Activated CD4-positive, alpha-beta T cell treated with anti-CD3 and anti-CD28 coated beads, Interleukin-2, amount 10 ng/mL, durations not matched to agents 7 days and 5 days (primary cell): ENCODE measurements at places on chromosomes 7 and 10.

- H3K36me3 ChIP-seq = peaks cover 11% of the 10 kb centered on the region
- H3K27ac ChIP-seq = peak overlapping the region; percentile 95
- DNase-seq = peak; percentile 79
- H3K4me3 ChIP-seq = peak overlapping the region; percentile 74
- no peaks in the 10 kb centered on the region for H3K27me3 ChIP-seq
- H3K4me1 ChIP-seq = peaks cover 69% of the 10 kb centered on the region
Measured at GRCh38 chr10:8137272-8137681, 82.8 kb downstream of the GATA3 start.

DNA sequence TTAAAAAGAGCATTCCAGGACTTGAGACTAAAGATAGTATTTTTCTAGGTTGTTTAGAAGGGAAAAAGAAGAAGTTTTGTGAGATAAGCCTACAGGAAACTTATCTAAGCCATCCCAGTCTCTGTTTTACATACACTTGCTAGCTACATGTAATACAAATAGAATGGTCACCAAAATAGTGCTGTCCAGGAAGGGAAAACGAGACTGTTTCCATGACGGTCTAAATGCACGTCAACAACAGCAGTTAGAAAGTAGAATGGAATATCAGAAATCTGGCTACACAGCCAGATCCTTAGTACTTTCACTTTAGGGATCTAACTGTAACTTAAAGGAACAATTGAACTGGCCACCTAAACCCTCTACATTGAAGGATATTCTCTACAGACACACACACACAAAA lies 117.6 kb downstream of the TSPAN12 start:
- peaks cover 4% of the 10 kb centered on the region for H3K27me3 ChIP-seq
- no peaks in the 10 kb centered on the region for H3K36me3 ChIP-seq
- H3K4me3 ChIP-seq = no peak overlapping the region

- peaks cover 2% of the 10 kb centered on the region for H3K4me1 ChIP-seq
- no peak overlapping the region for H3K27ac ChIP-seq
- H3K4me3 ChIP-seq = no peak overlapping the region
- no peaks in the 10 kb centered on the region for H3K27me3 ChIP-seq
- peaks cover 15% of the 10 kb centered on the region for H3K36me3 ChIP-seq
- DNase-seq = no peak
Measured at GRCh38 chr10:73456187-73456890, 23.0 kb upstream of the MSS51 start.

GRCh38 chr7:70582927-70583895 lies 548.7 kb upstream of the GALNT17 start:
- no peaks in the 10 kb centered on the region for H3K36me3 ChIP-seq
- no peak overlapping the region for H3K27ac ChIP-seq
- H3K4me3 ChIP-seq = no peak overlapping the region
- no peaks in the 10 kb centered on the region for H3K27me3 ChIP-seq
- no peaks in the 10 kb centered on the region for H3K4me1 ChIP-seq

DNA sequence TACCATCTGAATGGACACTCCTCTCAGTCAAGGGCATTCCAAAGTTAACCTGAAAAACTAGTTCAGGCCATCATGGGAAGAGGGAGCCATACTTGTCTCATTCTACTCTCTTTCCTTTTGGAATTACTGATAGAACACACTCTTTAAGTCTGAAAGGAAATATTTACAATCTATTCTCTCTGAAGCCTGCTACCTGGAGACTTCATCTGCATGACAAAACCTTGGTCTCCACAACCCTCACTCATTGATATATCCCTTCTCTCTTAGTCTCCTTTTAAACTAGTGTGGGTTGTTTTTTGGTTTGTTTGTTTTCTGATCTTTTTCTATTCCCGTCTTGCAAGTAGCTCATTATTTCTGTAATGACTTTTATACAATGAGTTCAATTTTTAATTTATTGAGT lies 169.5 kb downstream of the C1GALT1 start:
- H3K36me3 ChIP-seq = no peaks in the 10 kb centered on the region
- DNase-seq = no peak
- no peak overlapping the region for H3K4me3 ChIP-seq
- H3K27ac ChIP-seq = no peak overlapping the region
- no peaks in the 10 kb centered on the region for H3K4me1 ChIP-seq
